ENCODE measurements at places on chromosomes 3 and 15.

DNA sequence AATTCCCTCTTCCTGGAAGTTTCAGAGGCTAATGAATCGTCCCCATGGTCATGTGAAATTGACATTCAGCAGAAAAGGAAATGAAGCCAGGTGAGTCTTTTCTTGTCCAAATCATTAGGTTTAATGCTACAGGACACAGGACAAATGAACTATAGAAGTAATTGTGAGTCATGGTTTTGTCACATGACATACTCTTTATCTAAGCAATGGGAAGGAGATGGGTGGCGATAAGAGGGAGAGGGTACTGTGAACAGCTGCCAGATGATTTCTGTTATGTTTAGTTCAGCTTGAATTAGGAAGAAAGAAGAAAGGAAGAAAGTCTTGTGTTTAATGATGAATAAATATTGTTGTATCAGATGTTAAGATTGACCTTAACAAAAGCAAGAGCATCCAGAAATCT lies 515.4 kb upstream of the ZNF717 start:
- DNase-seq: no peak

DNA sequence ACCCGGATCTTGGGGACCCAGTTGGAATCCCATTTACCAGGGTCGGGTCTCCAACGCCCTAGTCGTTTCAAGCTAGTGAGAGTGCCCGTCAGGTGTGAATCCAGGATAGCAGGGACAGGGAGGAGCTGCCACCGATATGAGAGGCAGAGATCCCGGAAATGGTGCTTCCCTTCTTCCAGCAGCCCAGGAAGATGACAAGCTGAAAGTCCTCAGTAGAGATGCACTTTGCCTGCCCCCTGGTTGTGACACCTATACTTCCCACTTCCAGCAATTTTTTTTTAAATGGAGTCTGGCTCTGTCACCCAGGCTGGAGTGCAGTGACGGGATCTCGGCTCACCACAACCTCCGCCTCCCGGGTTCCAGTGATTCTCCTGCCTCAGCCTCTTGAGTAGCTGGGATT lies 503.0 kb downstream of the NTRK3 start:
- DNase-seq: no peak

DNA sequence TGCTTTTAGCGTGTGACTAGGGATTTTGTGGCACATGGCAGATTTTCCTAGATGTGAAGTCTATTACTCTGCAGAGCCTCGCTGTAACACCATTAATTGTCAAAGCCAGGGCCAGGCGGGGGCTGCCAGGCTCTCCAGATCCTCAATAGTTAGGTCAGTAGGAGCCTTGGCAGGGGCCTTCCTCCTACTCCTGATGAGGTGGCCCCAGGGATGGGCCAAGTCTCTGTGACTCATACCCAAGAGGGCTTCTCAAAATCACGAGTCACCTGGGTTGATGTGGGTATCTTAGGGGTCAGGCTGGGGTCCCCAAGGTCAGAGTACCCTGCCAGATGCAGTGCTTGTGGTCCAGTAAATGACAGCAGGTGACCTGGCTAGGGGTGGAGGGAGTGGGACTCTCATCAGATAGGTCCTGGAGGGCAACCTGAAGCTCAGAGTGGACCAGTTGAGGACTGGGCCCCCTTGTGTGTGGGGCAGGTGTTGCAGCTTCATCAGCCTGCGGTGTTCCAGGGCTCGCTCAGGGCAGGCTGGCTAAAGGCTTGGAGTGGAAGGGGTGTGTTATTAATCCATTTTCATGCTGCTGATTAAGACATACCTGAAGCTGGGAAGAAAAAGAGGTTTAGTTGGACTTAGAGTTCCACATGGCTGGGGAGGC lies 88.5 kb upstream of the MYZAP start:
- DNase-seq: no peak

- DNase-seq: no peak
Measured at GRCh38 chr15:68506071-68506470, 72.7 kb upstream of the CORO2B start.

DNA sequence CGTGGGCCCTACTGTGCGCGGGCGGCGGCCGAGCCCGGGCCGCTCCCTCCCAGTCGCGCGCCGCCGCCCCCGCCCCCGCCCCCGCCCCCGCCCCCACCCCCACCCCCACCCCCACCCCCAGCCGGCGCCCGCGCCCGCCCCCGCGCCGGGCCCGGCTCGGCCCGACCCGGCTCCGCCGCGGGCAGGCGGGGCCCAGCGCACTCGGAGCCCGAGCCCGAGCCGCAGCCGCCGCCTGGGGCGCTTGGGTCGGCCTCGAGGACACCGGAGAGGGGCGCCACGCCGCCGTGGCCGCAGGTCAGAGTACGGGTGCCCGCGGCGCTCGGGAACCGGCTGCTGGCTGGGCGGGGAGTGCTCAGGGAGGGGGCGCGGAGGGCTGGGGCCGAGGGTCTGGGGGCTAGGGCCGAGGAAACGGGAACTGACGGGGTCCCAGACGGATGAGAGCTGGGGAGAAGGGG lies 1.1 kb upstream of the PPARG start:
- no peak for DNase-seq

DNA sequence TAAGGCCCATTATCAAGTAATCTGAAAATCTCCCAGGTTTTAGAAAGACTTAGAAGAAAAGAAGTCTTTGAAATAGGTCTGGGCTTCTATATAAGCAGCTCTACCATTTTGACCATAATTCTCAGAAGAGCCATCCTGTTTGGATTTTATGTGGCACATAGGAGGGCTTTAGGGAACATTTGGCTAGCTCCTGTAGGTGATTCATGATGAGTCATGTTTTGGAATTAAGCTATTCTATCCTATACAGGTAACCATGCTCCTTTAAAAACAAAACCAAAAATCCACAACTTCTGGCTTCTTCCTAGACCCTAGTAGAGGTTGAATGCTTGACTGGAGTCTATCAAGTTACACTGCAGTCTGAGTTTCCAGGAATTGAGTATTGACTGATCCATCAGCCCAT lies 8.9 kb downstream of the SST start:
- DNase-seq: no peak

DNA sequence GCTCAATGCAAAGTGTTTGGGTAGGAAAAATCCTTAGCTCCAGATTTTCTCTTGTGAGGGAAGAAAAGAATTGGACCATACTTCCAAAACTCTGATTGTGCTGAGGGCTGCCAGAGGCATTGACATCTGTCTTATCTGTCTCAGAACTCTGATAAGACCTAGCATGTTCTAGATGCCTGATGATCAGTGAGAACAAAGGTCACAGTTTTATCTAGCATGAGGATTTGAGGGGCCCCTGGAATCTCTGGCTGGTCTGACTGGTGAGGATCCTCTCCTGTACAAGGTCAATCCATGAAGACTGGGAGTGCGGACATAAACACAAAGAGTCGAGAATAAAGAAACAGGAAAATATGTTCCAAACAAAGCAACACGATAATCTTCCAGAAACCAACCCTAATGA lies 40.1 kb downstream of the GPR149 start:
- no peak for DNase-seq

DNA sequence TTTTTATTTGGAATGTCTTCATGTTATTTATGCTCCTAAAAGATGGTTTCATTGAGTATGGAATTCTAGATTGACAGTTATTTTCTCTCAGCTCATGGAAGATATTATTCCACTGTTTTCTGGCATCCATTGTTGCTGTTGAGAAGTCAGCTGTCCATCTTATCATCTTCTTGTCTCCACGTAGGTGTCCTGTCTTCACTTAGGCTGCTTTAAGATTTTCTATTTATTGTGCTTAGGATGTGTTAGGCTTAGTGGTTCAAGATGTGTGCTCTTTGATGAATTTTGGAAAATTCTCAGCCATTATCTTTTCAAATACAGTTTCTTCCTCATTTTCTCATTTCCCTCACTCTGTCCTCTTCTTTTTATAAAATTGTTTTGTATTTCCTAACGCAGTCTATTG lies 52.0 kb downstream of the SNRK start:
- no peak for DNase-seq

- DNase-seq: no peak
Measured at GRCh38 chr3:33103480-33103879, 6.5 kb upstream of the GLB1 start.

DNA sequence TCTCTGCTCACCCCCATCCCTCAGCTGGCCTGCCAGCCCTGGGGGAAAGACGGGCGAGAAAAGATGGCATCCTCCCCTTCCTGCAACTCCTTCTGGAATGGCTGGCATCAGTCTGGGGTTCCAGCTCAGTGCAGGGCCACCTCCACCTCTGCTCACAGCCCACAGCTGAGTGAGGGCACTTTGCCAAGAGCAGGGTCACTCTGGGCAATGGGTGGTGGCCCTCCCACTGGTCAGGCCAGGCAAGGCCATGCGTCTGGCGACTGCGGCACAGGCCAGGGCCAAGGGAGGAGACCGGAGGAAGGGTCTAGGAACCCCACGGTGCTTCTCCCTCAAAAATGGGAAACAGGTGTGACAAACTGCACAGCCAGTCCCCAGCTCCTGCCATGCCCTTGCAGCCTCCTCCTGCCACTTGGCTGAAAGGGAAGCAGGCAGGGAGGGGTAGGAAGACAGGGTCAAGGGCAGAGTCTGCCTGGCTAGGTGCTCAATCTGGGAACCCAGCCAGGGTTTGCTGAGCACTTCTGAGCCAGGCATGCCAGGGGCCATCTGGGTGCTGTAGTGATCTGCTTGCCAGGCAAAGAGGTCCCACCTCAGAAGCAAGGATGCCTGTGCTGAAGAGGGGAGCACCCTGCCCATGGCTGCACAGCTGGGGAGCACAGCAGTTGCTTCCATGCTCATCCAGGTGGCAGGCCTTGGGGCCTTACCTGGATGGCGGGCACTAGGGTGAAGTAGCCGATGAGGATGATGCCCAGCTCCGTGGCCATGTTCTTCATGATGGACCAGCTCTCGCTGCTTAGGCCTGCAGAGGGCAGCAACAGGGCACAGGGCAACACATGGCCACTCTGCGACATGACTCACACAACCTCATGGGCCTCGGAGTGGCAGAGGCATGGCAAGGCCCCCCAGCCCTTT lies 41.2 kb downstream of the PTPN23 start:
- DNase-seq: no peak

DNA sequence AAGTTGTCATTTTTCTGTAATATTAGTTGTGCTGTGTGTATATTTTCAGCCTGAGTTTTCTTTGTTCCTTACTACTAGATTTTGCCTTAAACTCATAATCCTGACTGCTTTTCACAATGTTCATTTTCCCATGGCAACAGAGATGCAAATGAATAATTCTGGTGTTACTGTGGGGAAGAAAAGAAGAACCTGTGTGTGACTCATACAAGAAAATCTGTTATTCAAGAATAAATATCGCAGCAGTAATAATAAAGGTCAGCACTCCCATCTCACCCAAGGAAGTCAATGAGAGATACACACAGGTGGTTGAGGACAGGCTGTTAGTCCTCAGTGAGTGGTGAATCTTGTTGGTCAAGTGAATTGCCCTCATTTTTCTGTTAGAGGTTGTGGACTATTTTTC lies 656.6 kb upstream of the NAALADL2 start:
- DNase-seq: no peak

DNA sequence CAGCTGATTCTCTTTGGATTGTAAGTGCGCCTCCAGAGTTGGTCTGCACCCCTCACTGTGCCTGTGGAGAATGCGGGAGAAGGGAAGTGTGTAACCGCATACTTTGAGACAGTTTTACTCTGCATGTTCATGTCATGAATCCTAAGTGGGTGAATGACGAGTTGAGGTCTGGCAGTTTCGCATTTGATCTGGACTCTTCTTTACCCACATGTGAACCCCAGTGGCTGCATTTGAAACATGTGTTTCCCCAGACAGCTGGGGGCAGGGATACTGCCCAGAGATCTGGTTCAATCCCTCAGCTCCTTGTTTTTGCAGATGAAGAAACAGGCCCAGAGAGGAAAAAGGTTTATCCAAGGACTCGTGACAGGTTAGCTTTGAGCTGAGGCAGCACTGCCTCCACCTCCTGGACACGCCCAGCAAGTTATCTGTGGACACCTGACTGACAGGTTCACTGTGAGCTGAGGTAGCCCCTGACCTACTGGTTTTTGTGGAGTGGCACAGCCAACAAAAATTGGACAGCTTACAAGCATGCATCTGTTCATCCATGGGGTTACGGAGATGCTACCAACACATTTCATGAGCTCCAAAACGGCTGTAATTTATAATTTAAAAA lies 207.3 kb downstream of the XXYLT1 start:
- DNase-seq: no peak

GRCh38 chr15:39125226-39125625 lies 455.7 kb upstream of the THBS1 start:
- no peak for DNase-seq

DNA sequence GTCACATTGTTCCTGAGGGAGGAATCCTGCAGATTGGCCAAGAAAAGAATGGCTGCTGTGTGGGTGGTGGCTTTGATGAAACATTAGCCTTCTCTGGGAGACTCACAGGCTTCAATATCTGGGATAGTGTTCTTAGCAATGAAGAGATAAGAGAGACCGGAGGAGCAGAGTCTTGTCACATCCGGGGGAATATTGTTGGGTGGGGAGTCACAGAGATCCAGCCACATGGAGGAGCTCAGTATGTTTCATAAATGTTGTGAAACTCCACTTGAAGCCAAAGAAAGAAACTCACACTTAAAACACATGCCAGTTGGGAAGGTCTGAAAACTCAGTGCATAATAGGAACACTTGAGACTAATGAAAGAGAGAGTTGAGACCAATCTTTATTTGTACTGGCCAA lies 6.1 kb downstream of the PTX3 start:
- DNase-seq: no peak

GRCh38 chr3:68249265-68249664 lies 594.9 kb upstream of the SUCLG2 start:
- DNase-seq: no peak

DNA sequence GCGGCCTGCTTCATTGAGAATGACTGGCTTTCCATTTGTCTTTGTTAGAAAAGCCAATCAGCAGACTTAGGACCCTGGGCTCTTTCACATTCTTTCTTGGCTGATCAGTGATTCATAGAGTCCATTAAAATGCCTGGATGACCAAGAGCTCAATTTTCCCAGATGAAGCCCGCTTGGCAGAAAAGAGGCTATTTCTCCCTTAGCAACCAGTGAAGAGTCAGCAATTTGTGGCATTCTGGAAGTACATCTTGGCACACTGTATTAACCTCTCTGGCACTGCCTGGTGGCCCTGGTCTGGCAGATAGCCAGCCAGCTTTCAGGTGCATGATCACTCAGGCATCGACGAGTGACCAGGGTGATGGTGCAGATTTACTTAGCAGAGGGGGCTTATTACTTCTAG lies 145.7 kb upstream of the PLAAT1 start:
- no peak for DNase-seq

- DNase-seq: no peak
Measured at GRCh38 chr3:97278506-97278905, 464.1 kb downstream of the EPHA6 start.

GRCh38 chr15:65553691-65554090 lies 23.4 kb downstream of the HACD3 start:
- DNase-seq: no peak

- no peak for DNase-seq
Measured at GRCh38 chr3:111730143-111730542, 128.9 kb upstream of the PHLDB2 start.

DNA sequence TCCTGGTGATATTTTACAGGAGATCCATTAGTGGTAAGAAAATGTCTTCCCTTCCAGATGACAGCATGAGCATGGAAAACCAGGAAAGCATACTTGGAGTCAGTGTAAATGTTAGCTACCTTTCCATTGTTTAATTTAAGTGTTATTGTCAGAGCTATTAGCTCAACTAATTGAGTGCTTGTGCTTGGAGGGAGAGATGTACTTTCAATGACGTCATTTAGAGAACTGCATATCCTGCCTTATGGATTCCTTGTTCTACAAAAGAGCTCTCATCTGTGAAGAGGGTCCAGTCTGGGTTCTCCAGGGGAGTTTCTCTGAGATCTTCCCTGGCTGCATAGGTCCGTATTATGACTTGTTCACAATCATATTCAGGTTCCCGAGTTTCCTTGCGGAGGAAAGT lies 687.2 kb downstream of the TBL1XR1 start:
- DNase-seq: no peak

Data from activated naive CD4-positive, alpha-beta T cell (primary cell).